ENCODE measurements at places on chromosomes 16 and 17.

DNA sequence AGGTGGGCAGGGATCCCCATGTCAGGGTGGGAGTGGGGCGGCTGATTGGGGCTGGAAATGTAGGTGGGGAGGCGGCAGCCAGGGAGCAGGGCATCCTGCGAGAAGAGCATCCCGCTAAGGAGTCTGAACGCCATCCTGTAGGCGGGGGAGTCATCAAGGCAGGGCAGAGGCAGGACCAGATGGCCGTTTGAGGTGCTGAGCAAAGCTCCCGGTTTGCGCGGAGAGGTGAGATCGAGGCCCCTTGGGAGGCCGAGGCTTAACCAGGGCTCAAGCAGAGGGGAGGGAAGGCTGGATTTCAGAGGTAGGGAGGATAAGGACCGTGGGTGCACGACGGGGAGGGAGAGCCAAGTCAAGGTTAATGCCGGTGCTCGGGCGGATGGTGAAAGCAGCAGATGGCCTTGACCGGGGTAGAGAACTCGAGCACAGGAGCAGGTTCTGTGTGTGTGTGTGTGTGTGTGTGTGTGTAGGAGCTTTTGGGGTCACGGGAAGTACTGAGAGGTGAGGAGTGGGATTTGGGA, 472 bp upstream of the NME2 start:
- no peak for DNase-seq

DNA sequence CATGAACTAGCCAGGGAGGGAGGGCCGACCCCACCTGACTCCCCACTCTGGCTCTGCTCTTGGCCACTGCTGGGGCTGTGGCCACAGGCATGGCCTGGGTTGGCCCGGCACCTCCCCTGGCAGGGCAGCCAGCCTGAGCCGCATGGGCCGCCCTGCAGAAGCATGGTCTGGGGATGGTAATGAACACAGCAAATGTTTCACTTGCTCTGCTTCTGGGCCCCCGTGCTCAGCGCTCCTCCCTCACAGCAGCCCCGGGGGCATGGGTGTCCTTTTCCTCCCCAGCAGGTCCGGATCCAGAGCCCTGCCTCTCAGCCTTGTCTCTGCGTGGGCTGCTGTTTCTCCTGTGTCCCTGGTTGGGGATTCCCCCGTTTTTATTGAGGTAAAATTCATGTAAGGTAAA, 30.9 kb upstream of the KCNJ12 start:
- no peak for DNase-seq

- peak; percentile 29 for DNase-seq
Observed at GRCh38 chr17:82332669-82333278, 792 bp downstream of the SECTM1 start.

- peak; percentile 51 for DNase-seq
Observed at GRCh38 chr17:29124135-29124924, 55.9 kb downstream of the MYO18A start.

- no peak for DNase-seq
Observed at GRCh38 chr17:68305142-68305541, 13.8 kb downstream of the ARSG start.

GRCh38 chr16:31099860-31100638, 5.5 kb upstream of the VKORC1 start:
- DNase-seq = peak; percentile 23

- DNase-seq = no peak
Observed at GRCh38 chr17:81878294-81878693, 7.2 kb upstream of the ARHGDIA start.

GRCh38 chr16:10338426-10338825, 47.4 kb upstream of the ATF7IP2 start:
- DNase-seq = no peak

- DNase-seq = no peak
Observed at GRCh38 chr17:41697122-41697962, 8.7 kb downstream of the EIF1 start.

GRCh38 chr16:82395212-82395611, 225.2 kb upstream of the MPHOSPH6 start:
- no peak for DNase-seq

- peak; percentile 62 for DNase-seq
Observed at GRCh38 chr17:4881761-4882555, 17.4 kb upstream of the C17orf107 start.
